ENCODE measurements at places on chromosomes 7 and 10.

- DNase-seq, result peak; percentile 80
Measured at GRCh38 chr7:121544726-121545125, 148.6 kb upstream of the FAM3C start.

- no peak for DNase-seq
Measured at GRCh38 chr7:105877736-105878135, 1.3 kb upstream of the ATXN7L1 start.

DNA sequence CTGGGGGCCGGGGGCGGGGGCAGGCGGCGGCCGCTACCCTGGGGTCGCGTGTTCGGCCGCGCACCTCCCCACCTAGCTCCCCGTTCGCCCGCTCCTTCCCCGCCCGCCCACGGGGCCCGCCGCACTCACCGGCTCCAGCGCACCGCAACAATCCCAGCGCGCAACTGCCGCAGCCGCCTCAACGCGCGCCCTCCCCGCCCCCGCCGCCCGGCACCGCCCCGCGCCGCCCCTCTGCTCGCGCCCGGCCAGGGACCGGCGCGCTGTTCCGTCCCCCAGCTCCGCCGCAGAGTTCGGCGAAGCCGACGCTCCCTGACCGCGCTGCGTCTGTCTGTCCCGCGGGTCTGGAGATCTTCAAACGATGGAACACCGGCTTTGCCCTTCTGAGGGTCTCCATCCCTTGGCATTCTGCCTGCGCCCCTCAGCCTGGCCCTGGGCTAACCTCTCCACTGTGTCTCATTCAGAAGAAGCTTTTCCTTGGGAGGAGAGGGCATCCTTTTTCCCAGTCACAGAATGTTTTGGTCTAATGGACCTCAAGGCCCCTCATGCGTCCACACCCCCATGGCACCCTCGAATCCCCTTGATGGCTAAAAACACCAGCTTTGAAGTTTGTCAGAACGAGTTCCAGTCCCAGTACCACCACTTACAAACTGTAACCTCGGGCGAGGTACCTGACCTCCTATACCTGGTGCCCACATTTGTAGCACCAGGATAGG, at the start of gene NT5C2:
Gene NT5C2 (minus strand): TSS at position 166 of the 713 bp plus-strand sequence. CDS start 18,314 bp downstream, outside the sequence.
- no peak for DNase-seq

GRCh38 chr10:28520346-28520745, 12.6 kb upstream of the WAC start:
- DNase-seq, result no peak

DNA sequence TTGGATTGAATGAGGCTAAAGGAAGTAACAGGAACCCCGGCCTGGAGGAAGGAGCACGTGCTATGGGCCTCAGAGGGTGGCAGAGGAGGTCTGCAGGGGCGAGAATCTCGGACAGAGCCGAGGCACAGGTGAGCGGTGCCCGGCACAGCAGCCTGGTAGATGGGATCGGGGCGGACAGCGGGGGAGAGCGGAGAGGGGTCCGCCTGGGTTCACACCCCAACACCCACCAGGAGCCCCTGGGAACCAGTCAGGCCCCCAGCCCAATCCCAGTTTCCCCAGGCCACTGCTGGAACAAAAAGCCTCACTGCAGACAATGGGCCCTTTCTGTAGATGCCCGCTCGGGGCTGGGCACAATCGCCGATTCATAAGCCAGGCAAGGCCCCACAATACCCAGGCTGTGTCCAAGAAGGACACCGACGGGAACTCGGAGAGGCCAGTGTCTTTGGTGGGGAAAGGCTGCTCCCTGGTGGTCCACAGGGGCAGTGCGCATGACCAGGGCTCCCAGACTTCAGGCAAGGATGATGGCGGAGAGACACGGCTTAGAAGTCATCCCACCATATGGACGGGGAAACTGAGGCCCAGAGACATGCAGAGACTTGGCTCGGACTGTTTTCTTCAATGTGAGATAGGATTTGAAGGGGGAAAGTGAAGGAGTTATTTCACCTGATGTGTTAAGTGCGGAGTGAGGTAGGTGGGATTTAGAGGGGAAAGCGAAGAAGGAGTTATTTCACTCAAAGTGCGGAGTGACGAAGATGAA, 106.9 kb upstream of the GPR26 start:
- DNase-seq, result no peak

- no peak for DNase-seq
Measured at GRCh38 chr10:124064676-124065075, 28.7 kb downstream of the CHST15 start.

- no peak for DNase-seq
Measured at GRCh38 chr10:131770946-131771633, 129.7 kb upstream of the PPP2R2D start.

- DNase-seq, result no peak
Measured at GRCh38 chr10:33820531-33820930, 486.1 kb upstream of the NRP1 start.

DNA sequence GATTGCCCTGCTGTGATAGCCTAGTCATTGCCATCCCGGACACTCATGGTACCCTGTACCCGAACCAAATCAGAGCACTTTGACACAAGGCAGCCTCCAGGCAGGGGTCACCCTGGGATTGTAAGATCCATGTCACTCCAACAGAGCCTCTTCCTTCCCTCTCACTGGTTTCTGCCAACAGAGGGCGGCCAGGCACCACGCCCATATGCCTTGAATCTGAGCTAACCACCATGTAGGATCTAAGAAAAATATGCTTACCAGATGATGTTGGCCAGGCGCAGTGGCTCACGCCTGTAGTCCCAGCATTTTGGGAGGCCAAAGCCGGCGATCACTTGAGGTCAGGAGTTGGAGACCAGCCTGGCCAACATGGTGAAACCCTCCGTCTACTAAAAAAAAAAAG, 389.2 kb upstream of the KLF6 start:
- DNase-seq, result no peak

DNA sequence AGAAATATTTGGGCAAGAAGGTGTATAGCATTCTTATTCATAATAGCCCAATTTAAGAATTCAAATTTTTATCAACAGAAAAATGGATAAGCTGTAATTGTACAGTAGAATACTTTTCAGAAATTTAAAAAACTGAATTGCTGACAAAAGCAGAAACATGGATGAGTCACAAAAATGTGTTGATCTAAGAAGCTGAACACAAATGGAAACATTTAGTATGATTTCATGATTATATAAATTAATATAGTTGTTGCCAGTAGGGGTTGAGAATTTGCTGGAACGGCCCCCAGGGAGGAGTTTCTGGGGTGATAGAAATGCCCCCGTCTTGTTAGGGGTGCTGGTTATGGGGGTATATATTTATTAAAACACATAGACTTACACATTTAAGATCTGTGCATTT, 179.1 kb downstream of the KLF6 start:
- no peak for DNase-seq

- no peak for DNase-seq
Measured at GRCh38 chr10:11691319-11691755, 50.8 kb upstream of the ECHDC3 start.

GRCh38 chr7:27921081-27921836, 181.3 kb downstream of the TAX1BP1 start:
- DNase-seq, result peak; percentile 73

DNA sequence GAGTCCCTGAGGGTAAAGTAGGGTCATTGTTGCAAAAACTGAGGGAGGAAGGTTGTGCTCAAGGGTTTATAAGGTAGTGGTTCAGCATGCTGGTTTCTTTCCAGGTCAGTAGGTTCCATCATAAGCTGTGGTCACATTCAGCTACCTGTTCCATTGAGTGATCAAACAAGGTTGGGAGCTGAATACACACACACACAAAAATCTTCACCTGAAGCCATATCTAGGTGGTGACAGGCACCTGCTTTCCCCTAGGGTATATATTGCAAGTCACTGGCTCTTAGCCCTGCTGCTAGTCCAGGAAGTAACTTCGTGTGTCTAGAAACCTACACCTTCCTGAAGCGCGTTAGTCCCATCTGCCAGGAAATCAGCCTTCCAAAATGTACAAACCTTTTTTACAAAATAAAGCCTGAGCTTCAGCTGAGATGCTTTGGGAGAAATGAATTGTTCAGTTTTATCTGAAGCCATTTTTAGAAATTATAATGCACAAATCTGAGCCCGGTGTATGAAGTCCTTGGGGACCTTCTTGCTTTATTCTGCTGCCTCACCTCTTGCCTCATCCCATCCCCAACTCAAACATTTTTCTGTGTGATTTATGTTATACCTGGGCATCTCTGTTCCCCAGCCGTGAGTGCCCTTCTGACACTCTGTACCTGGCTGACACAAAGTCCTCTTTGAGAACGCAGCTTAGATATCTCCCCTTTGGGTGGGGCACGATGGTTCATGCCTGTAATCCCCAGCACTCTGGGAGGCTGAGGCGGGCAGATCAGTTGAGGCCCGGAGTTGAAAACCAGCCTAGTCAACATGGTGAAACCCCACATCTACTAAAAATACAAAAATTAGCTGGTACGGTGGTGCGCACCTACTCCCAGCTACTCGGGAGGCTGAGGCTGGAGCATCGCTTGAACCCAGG, 10.6 kb upstream of the LAMTOR4 start:
- DNase-seq, result no peak
